ENCODE measurements at places on chromosomes 13 and 19.

DNA sequence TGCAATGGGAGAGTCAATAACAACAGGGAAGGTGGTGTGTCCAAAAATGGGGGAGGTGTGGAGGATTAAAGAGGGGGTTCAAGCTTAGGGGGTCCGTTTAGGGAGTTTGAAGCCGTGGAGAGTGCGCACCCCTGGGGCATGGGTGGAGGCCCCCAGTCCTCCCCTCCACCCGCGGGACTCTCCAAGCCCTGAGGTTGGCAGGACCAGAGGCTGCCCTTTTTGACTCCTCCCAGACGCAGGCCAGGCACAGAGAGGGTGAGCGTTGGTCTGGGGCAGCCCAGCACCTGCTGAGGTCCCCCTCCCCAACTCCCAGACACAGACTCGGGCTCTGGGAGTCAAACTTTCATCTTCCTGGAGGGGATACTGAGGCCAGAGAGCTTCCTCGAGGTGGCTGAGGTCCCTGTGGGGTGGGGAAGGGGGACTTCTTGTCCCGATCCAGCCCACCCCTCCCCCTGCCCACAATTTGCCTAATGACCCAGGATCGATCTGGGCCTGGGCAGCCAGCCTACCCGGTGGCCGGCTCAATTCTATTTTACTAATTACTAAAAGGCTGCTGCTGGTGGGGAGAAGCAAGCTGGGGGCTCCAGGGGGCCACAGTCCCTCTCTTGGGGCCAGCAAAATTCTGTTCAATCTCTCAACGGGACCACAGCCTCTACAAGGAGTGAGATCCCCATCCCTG, 2.8 kb upstream of the ONECUT3 start:
- no peak for DNase-seq

DNA sequence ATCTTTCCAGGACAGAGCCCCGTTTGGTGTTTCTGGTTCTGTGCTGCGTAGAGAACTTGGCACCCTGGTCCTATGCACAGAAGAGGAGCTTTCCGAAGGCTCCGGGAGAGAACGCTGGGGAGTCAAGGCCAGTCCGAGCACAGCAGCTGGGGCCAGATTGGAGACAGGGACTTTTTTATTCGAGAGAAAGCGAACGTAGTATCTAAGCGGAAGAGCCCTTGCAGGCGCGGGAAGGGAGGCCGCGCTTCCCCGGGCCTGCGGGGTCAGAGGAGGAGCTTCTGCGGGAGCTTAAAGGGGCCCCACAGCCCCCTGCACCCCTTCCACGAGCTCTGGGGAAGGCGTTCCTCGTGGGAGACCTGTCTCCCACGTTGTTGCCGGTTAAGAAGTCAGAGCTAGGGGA, 48.6 kb upstream of the ARHGEF7 start:
- DNase-seq = no peak

GRCh38 chr13:69319656-69320055, 788.0 kb upstream of the ATXN8OS start:
- DNase-seq = peak; percentile 37

GRCh38 chr13:57991041-57991440, 359.5 kb downstream of the PCDH17 start:
- no peak for DNase-seq

- no peak for DNase-seq
Measured at GRCh38 chr13:42378383-42378780, 106.4 kb downstream of the AKAP11 start.

- no peak for DNase-seq
Measured at GRCh38 chr13:113123226-113124201, 915 bp downstream of the F10 start.

DNA sequence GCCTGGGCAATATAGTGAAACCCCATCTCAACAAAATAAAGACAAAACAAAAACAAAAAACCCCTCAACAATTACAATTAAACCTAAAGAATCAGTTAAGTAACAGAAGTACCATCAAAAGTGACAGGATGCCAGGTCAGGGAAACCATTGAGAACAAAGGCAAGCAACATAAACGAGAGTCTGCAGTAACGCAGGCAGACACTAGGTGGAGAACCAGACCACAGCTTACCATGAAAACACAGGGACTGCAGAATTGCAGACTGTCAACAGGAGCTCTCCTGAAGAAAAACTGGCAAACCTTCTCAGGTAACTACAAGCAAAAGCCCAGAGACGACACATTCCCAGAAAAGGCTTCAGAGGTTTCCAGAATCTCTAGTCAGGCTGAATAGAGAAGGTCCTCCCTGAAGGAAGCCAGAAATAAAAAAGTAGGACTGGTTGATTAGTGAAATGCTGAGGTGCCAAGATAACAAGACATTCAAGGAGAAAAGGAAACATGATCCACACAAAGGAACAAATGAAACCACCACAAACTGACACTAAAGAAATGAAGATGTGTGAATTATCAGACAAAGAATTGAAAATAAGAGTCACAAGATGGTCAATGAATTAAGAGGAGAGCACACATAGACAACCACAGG, 2.2 kb upstream of the ZNF665 start:
- DNase-seq = peak; percentile 85

DNA sequence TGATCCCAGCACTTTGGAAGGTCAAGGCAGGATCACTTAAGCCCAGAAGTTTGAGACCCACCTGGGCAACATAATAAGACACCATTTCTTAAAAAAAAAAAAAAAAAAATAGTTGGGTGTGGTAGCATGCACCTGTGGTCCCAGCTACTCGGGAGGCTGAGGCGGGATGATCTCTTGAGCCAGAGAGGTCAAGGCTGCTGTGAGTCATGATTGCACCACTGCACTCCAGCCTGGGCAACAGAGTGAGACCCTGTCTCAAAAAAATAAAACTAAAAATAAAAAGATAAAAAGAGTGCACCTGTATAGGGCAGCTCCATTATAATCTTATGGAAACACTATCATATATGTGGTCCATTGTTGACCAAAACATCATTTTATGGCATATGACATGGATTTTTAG, 25.5 kb upstream of the STARD13 start:
- no peak for DNase-seq

Measured in iris pigment epithelial cell (primary cell).